ENCODE measurements at places on chromosomes 1 and 21. TPM values are rescaled to one million over a fixed set of nuclear protein-coding genes. Genes with fewer than 3 reads are reported as not detected.

Gene PPOX
- 13.4 TPM for total RNA-seq

Gene CR1L
- not detected for total RNA-seq

Gene PRRC2C
- 142 TPM for total RNA-seq

Gene ACTA1
- 2.4 TPM for total RNA-seq

Gene SYT11
- total RNA-seq, result 1.2 TPM

- H3K27ac ChIP-seq, result no peak overlapping the region
- DNase-seq, result no peak
- no peaks in the 10 kb centered on the region for H3K36me3 ChIP-seq
- H3K4me3 ChIP-seq, result no peak overlapping the region
- no peaks in the 10 kb centered on the region for H3K4me1 ChIP-seq
These were observed 41.0 kb upstream of the ACTRT2 start for GRCh38 chr1:2980073-2980791.

DNA sequence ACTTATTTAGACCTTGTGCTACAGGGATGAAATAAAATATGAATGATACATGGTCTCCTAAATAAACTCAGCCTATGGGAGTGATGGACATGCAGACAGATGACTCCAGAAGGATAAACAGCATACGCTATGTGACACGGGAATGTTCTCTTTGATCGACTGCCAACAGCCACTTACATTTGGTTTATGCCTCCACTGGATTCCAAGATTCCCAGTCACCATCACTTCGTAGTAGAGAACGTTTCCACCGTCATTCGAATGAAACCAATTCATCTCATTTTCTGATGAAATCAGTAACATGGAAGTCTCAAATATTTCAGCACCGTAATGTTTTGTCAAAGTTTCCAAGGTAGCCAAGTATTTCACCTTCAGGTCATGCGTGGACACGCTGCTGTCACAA lies 99.7 kb downstream of the JAK1 start:
- no peaks in the 10 kb centered on the region for H3K4me1 ChIP-seq
- H3K4me3 ChIP-seq, result no peak overlapping the region
- no peak for DNase-seq
- peaks cover 4% of the 10 kb centered on the region for H3K36me3 ChIP-seq
- no peaks in the 10 kb centered on the region for H3K27me3 ChIP-seq

- no peaks in the 10 kb centered on the region for H3K36me3 ChIP-seq
- H3K27me3 ChIP-seq, result no peaks in the 10 kb centered on the region
- H3K4me3 ChIP-seq, result no peak overlapping the region
- H3K4me1 ChIP-seq, result no peaks in the 10 kb centered on the region
- no peak for DNase-seq
These were observed 292.4 kb downstream of the PTBP2 start for GRCh38 chr1:97013941-97014340.

DNA sequence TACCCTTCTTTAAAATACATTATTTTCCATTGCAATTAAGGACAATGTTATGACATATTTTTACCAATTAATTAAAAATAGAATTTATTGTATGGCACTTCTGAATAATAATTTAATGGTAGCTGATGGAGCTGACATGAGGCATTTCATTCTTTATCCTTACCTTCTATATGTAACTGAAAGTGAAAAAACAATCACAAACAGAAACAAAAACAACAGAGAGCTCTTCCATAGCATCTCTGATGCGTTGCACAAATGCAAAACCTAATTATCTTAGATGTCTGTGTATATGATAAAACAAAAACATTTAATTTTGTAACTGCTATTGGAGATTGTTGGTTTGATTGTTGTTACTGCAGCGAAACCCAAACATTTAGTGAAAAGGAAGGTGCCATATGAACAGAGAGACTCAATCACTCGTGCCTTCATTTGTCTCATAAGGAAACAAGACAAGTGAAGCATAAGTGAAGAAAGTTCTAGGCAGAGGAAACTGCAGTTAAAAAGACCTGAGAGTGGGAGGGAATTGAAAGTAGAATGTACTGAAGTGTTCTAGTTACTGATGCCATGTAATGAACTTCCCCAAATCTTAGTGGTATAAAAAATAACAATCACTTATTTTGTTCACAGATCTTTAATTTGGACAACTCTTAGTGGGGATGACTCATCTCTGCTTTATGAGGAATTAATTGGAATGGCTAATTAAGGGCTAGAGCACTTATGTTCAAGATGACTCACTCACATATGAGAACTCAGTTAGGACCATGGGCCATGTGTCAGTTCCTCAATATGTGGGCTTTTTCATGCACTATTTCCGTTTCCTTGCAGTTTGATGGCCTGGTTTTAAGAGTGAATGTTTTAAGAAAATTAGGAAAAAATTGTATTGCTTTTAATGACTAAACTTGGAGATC lies 245.0 kb upstream of the OLFM3 start:
- no peak overlapping the region for H3K4me3 ChIP-seq
- H3K4me1 ChIP-seq, result no peaks in the 10 kb centered on the region
- H3K36me3 ChIP-seq, result no peaks in the 10 kb centered on the region
- no peak for DNase-seq
- H3K27ac ChIP-seq, result no peak overlapping the region

- H3K27ac ChIP-seq, result peak overlapping the region; percentile 91
- H3K4me1 ChIP-seq, result peaks cover 6% of the 10 kb centered on the region
- no peaks in the 10 kb centered on the region for H3K36me3 ChIP-seq
These were observed 595 bp upstream of the ZNHIT6 start for GRCh38 chr1:85708829-85709227.

DNA sequence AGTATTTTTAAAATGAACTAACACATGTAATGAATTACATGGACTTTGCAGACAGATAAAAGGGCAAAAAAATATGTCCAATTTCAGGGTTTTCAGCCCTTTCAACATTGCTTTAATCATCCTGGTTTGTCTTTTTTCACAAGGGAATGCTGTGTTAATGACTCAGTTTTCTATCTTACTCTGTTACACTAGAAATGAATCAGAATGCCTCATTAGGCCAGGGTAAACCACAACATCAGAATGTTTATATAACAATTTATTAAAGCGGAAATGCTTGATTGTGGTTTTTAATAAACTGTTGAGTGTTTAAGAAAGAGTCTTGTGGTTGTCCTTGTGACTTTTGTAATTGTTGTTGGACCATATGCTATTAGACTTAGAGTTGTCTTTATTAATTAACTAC lies 13.5 kb downstream of the GORAB start:
- H3K4me1 ChIP-seq, result no peaks in the 10 kb centered on the region
- no peak for DNase-seq
- H3K27ac ChIP-seq, result no peak overlapping the region
- H3K27me3 ChIP-seq, result no peaks in the 10 kb centered on the region
- no peaks in the 10 kb centered on the region for H3K36me3 ChIP-seq
- no peak overlapping the region for H3K4me3 ChIP-seq

DNA sequence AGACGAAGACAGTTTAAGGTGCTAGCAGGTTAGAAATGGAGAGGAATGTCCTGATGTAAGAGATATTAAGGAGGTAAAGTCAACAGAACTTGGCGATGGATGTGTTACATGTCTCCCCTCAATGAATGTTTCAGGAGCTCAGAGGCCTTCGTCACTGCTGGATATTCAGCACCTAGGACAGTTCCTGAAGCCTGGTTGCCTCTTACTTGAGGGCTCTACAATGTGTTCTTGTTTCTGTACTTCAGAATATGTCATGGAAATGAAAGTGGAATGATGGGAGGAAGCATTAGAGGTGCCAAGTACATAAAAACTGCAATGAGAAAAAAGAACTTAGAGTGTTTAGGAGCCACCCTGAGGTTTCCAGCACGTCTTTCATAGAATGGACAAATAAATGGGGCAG lies 17.7 kb downstream of the TNR start:
- H3K4me1 ChIP-seq, result no peaks in the 10 kb centered on the region
- no peak overlapping the region for H3K4me3 ChIP-seq
- no peak for DNase-seq
- no peaks in the 10 kb centered on the region for H3K27me3 ChIP-seq

- H3K36me3 ChIP-seq, result no peaks in the 10 kb centered on the region
- H3K4me3 ChIP-seq, result no peak overlapping the region
- peak; percentile 15 for DNase-seq
- H3K4me1 ChIP-seq, result peaks cover 3% of the 10 kb centered on the region
- H3K27ac ChIP-seq, result no peak overlapping the region
These were observed 165.0 kb upstream of the IRF2BP2 start for GRCh38 chr1:234774971-234775370.

DNA sequence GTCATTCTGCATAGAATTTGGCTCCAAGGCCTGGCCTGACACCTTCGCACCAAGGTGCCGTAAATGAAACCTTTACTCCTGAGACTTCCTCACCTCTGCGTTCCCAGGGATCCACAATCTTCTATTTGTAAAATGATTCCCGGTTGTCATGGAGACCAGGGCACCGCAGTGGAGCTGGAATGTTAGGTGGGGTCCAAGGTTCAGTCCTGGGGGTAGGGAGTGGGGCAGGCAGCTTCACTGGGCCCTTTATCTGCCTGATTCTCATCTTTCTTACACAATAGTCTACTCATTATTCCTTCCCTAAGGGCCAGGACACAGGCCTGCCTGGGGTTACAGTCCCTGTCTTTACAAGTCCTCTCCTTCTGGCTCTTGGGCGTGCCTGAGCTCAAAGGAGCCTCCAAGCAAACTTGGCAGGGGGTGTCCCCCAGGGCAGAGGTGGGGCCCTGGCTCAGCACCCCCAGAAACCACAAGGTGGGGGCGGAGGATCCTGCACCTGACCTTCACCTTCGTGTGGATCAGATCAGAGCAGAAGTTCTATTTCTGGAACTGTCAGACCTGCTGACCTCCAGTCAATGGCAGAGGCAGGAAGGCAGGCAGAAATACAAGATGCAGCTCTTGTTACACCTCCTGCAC lies 51.1 kb downstream of the RIPK4 start:
- H3K27me3 ChIP-seq, result no peaks in the 10 kb centered on the region
- no peak overlapping the region for H3K27ac ChIP-seq
- no peaks in the 10 kb centered on the region for H3K4me1 ChIP-seq
- DNase-seq, result peak; percentile 65

GRCh38 chr1:158916085-158916484 lies 15.3 kb upstream of the PYHIN1 start:
- H3K27me3 ChIP-seq, result no peaks in the 10 kb centered on the region
- no peak overlapping the region for H3K27ac ChIP-seq
- no peak for DNase-seq
- no peaks in the 10 kb centered on the region for H3K4me1 ChIP-seq

GRCh38 chr1:11731691-11732283 lies 4.1 kb upstream of the AGTRAP start:
- H3K27ac ChIP-seq, result peak overlapping the region; percentile 84
- H3K36me3 ChIP-seq, result no peaks in the 10 kb centered on the region
- no peak overlapping the region for H3K4me3 ChIP-seq
- H3K27me3 ChIP-seq, result no peaks in the 10 kb centered on the region

GRCh38 chr1:6358757-6359201 lies 34.8 kb downstream of the ACOT7 start:
- H3K4me1 ChIP-seq, result peaks cover 49% of the 10 kb centered on the region
- no peak overlapping the region for H3K4me3 ChIP-seq
- no peaks in the 10 kb centered on the region for H3K27me3 ChIP-seq
- H3K27ac ChIP-seq, result peak overlapping the region; percentile 84

All from colonic mucosa (tissue), 4 donors.